CD4-positive, alpha-beta T cell treated with Interleukin-10 for 1 hour (primary cell): ENCODE measurements at places on chromosomes 7 and 10.

GRCh38 chr10:110530131-110530831 is 32.6 kb downstream of the DUSP5 start:
- no peak for DNase-seq

GRCh38 chr10:59346321-59346720 is 16.0 kb downstream of the FAM13C start:
- DNase-seq: no peak

DNA sequence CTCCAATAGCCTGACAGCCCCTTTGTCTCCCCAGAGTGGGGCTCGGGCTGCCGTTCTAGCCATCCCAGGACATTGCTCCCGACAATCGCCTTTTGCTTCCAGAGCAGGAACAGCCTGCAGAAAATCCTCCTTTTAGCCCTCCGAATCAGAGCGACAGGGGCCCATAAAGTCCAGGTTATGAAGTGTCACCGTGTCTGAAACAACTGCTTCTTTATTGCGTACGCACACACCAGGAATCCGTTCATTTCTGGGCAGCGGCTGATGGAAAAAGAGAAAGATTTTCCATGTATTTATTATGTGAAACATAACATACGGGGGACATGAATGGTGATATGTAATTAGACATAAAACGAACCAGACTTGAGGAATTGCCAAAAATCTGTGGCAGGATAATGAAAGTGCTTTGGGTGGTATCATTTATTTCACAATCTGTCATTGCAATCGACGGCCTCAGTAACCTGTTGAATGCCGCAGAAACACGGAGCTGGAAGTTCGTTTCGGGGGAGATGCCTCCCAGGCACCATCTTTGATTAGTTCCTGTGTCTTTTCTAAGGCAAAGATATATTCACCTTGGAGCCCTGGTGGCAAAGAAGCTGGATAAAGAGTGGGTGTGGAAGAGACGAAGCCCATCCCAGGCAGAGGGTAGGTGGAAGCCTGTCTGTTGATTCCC is 48.1 kb downstream of the FAM241B start:
- DNase-seq: no peak

DNA sequence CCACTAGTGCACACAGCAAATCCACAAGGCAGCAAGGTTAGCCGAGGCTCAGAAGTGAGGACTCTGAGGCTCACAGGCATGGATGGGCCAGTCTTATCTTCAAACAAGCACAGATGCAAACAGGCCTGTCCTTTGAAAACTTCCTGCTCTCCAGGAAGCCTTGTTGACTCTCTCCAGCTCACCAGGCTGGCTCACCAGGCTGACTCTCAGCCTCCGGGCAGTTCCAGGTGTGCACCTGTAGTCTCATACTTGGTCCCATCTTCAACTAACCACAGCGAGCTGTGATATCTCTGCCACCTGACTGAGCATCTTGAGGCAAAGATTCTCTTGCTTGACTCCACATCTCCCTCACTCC is 173.9 kb upstream of the ZMIZ1 start:
- no peak for DNase-seq

DNA sequence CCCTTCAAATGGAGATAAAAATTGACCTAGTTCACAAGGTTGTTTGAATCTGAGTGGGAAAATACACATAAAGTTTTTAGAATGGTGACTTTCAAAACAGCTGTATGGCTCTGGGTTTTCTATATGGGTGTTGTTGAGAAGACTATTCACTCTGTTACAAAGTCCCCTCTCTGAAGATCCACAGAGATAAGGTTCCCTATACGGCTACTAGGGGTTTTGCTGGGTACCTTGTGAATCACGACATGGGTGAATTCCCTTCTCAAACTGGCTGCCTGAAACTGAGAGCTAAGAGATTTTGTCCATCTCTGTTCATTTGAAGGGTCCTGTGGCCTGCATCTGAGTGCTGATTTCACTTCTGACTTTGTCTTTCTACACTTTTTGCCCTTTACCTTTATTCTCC is 11.8 kb upstream of the SLC13A1 start:
- DNase-seq: no peak

DNA sequence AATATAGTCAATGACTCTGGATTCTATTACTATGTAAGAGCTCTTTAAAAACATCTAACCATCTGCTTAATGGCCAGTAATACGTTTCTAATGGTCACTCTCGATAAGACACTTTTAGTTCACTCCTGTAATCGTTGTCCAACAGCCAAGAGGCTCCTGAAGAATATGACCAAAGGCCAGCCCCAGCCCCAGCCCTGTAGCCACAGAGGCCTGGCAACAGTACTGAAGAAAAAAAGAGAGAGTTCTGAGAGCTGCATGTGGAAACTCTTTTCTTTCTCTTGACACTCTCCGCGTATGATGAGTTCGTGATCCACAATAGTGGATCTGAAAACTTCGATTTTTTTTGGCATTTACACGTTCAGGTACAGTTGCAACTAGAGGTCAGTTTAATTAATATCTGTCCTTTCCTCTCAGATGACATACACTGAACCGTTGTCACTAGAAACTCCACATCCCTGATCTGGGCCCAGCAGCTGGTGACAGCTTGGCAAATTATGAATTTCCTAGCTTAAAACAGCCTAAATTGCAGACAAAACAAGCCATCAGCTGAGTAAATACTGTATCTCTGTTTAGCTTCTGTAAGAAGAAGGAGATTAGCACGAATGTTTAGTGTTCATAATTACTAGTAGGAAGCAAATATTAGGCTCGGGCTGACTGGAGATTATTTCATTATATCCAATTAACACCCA is 456.7 kb downstream of the LRMDA start:
- DNase-seq: no peak

GRCh38 chr10:59852670-59853069 is 53.7 kb downstream of the CCDC6 start:
- no peak for DNase-seq

DNA sequence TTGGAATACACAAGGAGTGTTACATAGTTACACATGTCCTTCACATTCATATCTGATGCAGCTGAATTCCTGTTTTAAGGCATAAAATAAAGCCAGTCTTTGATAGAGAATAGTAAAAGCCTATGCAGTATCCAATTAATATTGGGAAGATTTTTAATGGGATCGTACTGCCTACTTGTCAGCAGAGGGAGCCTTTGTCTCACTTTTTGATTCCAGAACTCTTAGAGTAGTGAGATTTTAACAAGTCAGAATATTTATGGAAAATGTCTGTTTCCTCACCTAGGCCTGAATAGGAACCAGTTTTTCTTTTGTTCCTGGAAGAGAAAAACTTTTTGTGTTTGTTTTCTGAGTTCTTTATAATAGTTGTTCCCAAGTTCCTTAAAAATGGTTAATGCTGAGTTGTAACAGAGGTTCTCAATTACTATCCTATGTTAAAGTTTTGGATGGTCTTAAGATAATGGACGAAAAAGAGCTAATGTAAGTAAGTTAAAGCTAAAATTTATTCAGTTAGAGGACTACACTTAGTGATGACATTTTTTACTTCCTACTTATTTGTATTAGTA is 114.0 kb downstream of the BBS9 start:
- DNase-seq: peak; percentile 2

DNA sequence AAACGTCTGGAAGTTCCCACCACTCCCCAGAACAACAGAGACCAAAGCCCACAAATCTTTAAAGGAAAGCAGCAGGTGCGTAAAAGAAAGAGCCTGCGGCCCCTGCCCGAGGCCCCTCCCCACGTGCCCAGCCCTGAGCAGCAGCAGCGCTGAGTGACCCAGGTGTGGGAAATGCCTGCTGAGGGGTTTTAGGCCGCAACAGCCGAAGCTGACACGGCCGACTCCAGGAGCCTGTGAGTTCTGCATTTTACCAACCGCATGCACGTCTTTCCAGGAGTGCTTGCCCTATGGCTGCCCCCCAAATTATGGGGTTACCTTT is 1.6 kb upstream of the KNDC1 start:
- no peak for DNase-seq

DNA sequence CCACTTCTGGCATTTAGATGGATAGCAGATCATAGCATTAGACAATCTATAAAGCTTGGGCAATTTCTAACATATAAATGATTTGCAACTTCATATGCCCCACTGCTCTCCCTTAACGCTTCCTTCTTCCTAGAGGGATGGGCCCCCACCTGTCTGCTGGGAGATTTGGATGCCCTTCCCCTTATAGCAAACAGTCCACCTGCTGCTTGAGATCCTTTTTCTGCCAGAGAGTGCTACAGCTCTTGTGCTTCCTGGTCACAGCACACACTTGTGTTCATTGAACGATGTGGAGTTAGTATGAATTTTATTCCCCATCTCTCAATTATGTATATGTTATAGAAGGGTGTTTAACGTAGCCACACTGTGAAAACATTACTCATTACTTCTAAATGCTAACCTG is 10.4 kb upstream of the PCGF5 start:
- no peak for DNase-seq

DNA sequence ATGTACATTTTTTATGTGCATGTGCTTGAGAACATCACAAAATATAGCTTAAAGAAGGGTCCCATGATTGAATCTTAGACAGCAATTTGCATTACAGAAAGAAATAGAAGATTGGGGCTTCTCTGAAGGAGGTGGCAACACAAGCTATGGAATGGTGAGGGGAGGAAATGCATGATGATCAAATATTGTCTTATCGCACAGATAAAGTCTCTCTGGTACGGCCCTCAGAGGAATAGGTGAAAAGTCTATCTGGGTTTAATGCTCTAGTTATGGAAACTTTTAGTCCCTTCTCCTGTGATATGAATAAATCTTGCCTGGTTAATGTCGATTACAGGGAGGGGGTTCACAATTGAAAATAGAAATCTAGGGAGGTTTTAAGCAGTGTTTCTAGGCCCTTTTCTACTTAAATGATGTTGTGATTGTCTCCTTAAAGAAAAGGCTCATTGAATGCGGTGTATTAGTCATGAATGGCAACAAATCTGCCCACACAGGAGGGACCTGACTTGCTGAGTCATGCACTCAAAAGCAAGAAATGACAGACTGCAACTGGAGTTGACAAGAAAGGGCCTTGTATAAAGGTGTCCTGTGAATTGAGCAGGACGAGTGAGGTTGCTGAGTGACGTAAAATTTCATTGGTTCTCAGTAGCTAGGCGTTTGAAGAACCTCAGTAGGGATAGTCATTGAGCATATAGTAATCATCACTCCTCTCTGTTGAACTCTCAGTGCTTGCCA is 133.4 kb upstream of the CSTF2T start:
- DNase-seq: no peak

DNA sequence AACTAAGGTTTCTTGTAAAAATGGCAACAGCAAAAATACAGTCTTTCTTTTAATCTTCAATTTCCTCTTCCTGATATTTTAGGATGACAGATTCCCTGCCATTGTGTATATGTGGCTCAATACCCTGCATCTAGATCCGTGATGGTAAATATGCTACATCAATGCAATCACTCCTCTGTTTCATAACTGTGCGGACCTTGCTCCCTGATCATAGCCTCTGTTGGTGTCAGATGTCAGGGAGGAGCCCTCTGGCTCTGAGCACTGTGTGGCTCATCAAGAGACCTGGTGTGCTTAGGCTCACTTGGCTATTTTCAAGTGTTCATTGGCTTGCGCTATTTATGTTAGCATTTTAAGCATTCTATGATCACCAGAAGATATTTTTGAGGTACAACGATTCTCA is 33.0 kb upstream of the AGR3 start:
- no peak for DNase-seq

GRCh38 chr7:15104411-15105092 is 202.0 kb upstream of the DGKB start:
- no peak for DNase-seq

- DNase-seq: no peak
These were observed 65.0 kb downstream of the RAPGEF5 start for GRCh38 chr7:22291977-22292376.

- no peak for DNase-seq
These were observed 21.0 kb upstream of the AGMO start for GRCh38 chr7:15582773-15583172.

GRCh38 chr7:1410992-1411391 is 48.3 kb downstream of the MICALL2 start:
- no peak for DNase-seq

DNA sequence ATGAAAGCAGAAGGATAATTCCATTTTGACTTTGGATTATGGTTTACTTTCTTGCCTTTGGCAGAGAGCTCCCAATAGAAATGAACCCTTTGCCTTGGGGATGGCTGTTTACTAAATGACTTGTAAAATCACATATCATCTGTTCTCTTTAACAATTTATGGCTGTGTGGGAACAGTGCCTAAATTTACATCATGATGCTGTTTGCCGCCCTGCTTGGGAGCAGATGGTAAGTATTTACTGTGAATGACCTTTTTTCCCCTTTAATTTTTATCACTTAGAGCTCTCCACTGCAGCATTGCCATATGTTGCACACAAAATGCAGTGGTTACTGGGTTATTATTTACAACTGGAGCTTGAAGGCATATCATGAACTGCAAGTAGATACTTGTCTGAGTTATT is 13.4 kb downstream of the HEPACAM2 start:
- no peak for DNase-seq

DNA sequence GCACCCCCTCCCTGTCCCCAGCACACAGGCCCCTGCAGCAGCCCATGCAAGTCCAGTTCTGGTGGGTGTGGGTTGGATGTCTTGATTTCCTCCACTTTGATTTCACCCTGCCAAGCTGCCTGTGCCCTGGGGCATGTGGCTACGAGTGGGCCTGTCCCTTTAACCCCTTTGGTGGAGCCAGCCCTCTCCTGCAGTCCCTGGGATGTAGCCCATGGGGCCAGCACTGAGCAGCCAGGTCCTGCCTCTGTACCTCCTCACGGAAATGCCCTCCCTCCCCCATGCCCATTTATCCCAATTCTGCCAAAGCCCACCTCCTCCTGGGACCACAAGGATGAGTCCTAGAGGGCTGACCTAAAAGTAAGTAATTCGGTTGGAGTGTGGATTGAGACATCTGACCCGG is 11.9 kb downstream of the COL13A1 start:
- no peak for DNase-seq

DNA sequence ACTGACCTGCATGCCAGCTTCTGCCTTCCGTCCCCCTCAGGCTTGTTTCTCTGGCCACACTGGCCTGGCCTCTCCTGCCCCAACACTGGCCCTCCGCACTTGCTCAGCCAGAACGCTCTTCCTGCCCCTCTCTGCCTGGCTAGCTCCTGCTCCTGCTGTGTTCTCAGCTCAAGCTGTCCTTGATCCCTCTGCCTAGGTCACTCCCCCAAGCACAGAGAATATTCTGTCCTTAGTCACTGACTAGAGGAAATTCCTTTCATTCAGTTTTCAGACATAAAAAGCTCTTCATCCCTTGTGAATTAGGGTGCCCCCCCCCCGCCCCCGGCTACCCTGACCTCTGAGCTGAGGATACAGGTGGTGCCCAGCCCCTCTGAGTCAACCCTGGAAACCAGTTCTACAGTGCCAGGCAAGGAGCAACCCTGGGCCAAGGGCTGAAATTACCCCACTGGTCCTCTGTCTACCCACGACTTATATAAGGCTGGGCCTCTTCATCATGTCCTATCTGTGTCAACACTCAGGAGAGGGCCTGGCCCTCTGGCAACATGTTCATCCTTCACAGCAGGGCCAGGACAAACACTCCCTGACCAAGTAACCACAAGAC is 6.6 kb upstream of the SGPL1 start:
- DNase-seq: no peak

- DNase-seq: no peak
These were observed 59.7 kb downstream of the LRGUK start for GRCh38 chr7:134186801-134187200.
